ENCODE measurements at places on chromosomes 11 and 22.
A peak's percentile ranks its signal among the peaks of the same experiment; 100 is the strongest.

DNA sequence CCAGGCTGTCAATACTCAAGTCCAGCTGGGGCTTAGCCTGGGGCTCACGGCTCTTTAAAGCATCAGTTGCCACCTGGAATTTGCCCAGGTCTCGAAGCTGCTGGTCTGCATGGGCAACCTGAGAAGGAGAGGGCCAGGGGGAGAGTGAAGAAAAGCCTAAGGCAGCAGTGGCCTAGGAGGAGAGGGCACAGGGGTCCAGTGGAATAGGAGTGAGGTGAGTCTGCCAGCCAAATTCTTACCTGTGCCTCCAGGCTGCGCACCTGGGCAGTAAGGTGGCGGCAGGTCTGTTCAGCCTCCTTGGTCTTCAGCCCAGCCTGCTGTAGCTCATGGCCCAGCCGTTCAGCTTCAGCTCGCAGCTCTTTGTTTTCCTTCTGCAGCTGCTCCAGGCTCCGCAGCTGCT lies 10.0 kb downstream of the IL18BP start:
- no peak for DNase-seq

DNA sequence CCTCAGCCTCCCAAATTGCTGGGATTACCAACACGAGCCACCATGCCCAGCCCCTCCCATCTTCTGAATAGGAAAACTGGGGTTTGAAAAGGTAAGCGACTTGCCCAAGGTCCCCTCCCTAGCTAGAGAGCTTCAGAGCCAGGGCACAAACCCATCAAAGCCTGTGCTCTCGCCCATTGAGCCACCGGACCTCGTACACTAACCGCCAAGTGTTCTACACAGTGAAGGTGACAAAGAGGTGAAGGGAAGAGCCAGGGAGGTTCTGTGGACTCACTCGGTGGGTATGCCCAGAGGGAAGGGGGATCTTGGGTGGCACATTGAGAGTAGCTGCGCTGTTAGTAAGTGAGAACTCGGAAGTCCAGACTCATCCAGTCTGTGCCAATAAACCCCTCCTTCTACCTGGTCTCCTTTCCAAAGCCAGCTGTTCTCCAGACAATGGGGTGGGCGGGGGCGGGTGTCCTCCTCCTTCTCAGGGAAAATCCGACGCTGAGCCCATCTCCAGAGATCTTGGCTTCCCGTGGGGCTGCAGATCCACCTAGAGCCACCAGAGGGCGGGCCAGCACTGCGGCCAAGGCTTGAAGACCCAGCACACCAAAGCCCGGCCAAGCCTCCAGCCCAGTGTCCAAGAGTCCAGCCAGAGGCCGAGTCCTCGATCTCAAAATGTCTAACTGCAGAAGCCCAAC lies 3.2 kb upstream of the RTN4RL2 start:
- peak; percentile 61 for DNase-seq

GRCh38 chr11:66720223-66720898 lies 8.7 kb downstream of the SPTBN2 start:
- DNase-seq = peak; percentile 33

- no peak for DNase-seq
Observed at GRCh38 chr22:16776080-16776479, 49.1 kb downstream of the XKR3 start.

DNA sequence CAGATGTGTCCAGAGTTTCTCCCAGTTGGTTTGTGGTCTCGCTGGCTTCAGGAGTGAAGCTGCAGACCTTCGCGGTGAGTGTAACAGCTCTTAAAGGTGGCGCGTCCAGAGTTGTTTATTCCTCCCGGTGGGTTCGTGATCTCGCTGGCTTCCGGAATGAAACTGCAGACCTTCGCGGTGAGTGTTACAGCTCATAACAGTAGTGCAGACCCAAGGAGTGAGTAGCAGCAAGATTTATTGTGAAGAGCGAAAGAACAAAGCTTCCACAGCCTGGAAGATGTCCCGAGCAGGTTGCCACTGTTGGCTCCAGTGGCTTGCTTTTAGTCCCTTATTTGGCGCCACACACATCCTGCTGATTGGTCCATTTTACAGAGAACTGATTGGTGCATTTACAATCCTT lies 1.8 kb upstream of the PGA3 start:
- no peak for DNase-seq

DNA sequence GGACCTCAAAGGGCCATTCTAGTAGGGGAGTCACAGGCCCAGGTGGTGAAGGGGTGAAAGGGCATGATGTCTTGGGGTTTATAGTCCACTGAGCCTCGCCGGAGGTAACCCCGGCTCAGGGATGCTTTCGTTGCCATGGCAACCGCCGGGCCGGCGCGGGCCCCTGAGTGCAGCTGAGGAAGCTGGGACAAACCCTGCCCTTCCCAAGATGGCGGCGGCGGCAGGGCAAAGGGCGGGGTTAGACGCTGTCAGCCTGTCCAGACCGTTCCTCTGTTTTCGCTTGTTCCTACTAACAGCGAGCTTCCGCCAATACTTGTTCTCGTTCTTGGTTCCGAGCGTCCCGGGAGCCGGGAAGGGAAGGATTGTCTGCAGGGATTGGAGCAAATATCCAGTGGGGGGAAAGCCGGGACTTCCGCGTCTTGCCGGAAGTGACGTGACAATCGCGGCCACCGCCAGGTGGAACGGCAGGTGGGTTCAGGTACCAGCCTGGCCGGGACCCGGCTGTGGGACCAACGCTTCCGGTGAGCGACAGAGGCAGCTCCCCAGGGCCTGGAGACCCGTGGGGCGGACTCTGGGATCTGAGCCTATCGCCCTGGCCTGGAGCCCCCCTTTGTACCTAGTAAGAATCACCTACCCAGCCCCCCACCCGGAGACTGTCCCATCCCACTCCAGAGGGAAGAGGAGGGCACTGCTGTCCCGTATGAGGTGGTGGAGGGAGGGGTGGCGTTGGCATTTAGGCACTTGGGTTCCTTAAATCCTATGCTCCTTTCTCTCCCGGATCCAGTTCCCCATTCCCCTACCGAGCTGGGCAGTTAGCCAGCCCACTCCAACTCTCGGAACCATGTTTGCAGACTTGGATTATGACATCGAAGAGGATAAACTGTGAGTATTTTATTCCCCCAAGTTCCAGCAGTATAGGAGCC lies at the start of gene PICK1:
PICK1 (plus strand) TSS at position 436 of the 923 bp plus-strand sequence; CDS start at position 842, 406 bp downstream.
- peak; percentile 78 for DNase-seq

DNA sequence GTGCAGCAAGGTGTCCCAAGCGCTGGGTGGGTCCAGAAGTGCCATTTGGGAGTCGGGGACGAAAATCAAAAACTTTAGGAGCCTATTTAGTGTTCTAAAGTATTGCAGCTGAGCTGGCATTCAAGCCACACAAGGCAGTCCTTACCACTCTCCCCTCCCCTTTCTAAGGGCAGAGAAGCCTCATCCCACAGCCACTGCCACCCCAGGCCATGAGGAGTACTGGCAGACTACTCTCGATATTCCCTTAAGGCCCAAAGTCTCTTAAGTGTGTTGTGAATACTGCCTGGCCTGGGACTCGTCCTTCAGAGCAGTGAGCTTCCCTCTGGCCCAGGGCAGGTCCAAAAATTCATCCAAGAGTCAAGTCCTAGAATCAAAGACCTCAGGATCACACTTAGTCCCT lies 7.8 kb downstream of the FANCF start:
- DNase-seq = no peak

- DNase-seq = no peak
Observed at GRCh38 chr11:3101921-3102640, 44.9 kb upstream of the CARS1 start.

GRCh38 chr22:36668854-36669253 lies 34.7 kb downstream of the CACNG2 start:
- no peak for DNase-seq

DNA sequence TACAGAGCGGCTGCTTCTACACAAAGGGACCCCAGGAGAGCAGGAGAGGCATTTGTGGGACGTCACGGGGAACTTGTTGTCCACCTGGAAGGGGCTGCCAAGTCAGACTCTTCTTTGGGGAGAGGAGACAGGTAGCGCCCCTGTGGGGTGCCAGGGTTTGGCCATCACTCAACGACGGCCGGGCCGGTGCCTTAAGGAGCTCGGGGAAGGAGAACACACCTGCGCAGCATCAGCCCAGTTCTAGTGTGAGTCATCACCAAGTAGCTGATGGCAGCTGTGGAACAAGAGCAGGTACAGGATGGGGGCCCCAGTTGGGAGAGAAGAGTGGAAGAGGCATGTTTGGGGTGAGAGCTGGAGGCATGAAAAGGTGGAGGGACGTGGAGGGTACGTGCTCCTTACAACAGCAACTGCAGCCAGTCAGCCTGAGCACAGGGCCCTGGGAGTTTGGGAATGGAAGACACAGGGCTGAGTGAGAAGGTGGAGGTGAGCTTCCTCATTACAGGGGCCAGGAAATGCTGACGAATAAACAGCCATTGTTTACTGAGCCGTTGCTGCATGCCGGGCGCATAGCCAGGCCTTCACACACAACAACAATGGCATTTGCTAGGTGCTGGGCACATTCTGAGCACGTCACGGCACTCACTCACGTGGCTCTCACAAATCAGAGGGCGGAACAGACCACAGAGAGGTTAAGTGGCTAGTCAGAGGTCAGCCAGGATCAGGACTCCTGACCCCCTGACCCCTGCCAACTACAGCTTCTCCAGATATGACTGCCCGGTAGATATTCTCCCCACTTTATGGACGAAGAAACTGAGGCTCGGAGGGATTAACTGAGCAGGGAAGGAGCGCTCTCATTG lies 29.1 kb upstream of the TP53I11 start:
- DNase-seq = no peak

GRCh38 chr11:91239359-91239758 lies 985.3 kb upstream of the FAT3 start:
- no peak for DNase-seq

DNA sequence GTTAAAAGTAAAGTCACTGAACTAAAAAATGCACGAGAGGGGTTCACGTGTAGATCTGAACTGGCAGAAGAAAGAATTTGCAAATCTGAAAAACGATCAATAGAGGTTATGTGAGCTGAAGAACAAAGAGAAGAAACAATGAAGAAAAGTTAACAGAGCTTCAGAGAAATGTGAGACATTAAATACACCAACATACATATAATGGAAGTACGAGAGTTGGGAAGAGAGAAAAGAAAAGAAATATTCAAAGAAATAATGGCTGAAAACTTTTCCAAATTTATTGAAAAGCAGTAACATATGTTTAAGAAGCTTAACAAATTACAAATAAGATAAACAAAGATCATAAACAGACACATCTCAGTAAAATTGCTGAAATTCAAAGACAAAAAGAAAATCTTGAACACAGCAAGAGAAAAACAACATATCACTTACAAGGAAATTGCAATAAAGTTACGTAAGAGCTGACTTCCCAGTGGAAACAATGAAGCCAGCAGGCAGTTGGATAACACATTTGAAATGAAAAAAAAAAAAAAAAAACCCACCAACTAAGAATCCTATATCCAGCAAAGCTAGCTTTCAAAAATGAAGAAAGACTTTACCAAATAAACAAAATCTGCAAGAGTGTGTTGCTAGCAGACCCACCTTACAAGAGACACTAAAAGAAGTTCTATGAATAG lies 56.8 kb downstream of the EMSY start:
- DNase-seq = no peak
